Epithelial cell of umbilical artery (primary cell): ENCODE measurements at places on chromosomes 6 and 20. TPM values are rescaled to one million over a fixed set of nuclear protein-coding genes. Genes with fewer than 3 reads are reported as not detected.

Gene ARHGAP40
- total RNA-seq: under 0.01 TPM in 1 of 2 replicates, not detected in the other

Gene BPI
- not detected in 2 replicates for total RNA-seq

Gene LBP
- total RNA-seq: not detected in 2 replicates

Gene CDSN
- total RNA-seq: not detected in 2 replicates

Gene RARS2
- 31.5 and 33.4 TPM in 2 replicates for total RNA-seq

Gene BPIFA1
- not detected in 2 replicates for total RNA-seq

Gene CLVS2
- not detected in 2 replicates for total RNA-seq

Gene BRPF3
- total RNA-seq: 6.4 and 6.8 TPM in 2 replicates

Gene SCRT2
- total RNA-seq: not detected in 2 replicates

Gene TRIM31
- total RNA-seq: not detected in 2 replicates

Gene TFAP2B
- total RNA-seq: not detected in 2 replicates

Gene CLDN20
- total RNA-seq: 0.30 TPM in 1 of 2 replicates, not detected in the other

Gene SLC52A3
- not detected in 2 replicates for total RNA-seq

Gene C20orf141
- not detected in 2 replicates for total RNA-seq

Gene TSPO2
- total RNA-seq: not detected in 2 replicates

Gene DDO
- under 0.01 and 1.1 TPM in 2 replicates for total RNA-seq

Gene B3GAT2
- total RNA-seq: not detected in 2 replicates

Gene ATAT1
- total RNA-seq: 2.6 and 5.8 TPM in 2 replicates
